AG20443 (cell line): ENCODE measurements at places on chromosomes 7 and 10.
A peak's percentile ranks its signal among the peaks of the same experiment; 100 is the strongest.

DNA sequence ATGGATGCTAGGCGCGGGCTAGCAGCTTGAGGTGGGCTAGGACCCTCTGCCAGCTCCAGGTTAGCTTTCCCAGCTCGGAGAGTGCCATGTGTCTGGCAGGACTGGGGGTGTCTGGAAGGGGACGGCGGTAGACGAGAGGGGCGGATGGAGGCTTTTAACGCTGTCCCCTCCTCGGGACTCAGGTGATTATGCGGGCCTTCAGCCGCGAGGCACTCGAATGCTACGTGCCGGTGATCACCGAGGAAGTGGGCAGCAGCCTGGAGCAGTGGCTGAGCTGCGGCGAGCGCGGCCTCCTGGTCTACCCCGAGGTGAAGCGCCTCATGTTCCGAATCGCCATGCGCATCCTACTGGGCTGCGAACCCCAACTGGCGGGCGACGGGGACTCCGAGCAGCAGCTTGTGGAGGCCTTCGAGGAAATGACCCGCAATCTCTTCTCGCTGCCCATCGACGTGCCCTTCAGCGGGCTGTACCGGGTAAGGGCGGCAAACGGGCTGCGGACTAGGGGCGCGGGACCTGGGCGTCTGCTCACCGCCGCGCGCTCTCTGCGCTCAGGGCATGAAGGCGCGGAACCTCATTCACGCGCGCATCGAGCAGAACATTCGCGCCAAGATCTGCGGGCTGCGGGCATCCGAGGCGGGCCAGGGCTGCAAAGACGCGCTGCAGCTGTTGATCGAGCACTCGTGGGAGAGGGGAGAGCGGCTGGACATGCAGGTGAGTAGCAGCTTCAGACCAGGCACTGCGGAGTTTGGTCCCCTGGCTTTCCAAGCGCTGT lies 1.1 kb downstream of the CYP26A1 start:
- DNase-seq = no peak

GRCh38 chr10:18008986-18009385 lies 57.3 kb downstream of the SLC39A12 start:
- no peak for DNase-seq

- no peak for DNase-seq
Measured at GRCh38 chr7:23863209-23863787, 153.3 kb downstream of the STK31 start.

DNA sequence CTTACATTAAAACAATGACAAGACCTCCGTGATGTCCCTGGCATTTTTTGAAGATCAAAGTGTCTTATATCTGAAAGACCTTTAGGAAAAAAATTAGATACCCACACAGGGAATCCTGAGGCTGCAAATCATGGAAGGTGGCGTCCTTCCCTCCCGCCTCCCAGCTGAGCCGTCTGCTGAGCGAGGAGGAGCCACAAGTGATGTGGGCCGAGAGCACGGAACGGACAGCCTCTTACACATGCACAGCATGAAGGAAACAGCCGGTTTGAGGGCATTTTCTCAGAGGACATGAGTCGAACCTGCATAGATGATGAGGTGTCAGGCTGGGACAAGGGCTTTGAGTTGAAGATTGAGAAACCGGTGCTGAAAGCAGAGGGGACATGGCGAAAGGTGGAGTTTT lies 163.3 kb downstream of the ADARB2 start:
- DNase-seq = no peak

GRCh38 chr7:1539181-1539881 lies 8.8 kb downstream of the MAFK start:
- peak; percentile 76 for DNase-seq

DNA sequence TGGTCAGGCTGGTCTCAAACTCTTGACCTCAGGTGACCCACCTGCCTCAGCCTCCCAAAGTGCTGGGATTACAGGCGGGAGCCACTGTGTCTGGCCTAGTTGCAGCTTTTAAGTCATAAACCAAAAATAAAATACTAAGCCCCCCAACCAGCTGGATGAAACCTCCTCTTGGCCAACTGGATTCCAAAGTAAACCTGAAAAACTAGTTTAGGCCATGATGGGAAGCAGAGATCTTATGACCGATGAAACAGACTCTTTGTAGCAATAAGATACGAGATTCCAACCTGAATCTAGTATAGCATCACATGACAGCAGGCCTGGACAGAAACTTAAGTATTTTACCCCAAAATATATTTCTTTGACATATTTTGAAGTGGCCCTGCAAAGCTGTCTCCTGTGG lies 9.1 kb upstream of the MCM10 start:
- DNase-seq = no peak

DNA sequence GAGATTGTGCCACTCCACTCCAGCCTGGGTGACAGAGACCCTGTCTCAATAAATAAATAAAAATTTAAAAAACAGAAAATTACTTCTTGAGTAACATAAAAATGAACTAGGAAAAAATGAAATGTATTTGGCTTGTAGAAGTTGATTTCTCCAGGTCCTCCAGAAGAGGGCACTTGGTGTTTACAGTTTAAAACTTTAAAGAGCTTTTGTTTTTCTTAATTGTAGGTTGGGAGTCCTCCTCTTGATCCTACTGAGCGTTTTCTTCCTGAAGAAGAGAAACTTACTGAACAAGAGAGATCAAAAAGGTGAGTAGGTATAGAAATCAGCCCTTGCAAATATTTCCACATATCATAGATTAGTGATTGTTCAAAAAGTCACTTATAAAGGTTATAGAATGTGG lies 16.2 kb downstream of the KIFBP start:
- peak; percentile 44 for DNase-seq

GRCh38 chr7:94511718-94512117 lies 2.1 kb downstream of the CASD1 start:
- no peak for DNase-seq
